ENCODE measurements at places on chromosomes 6 and 20.

DNA sequence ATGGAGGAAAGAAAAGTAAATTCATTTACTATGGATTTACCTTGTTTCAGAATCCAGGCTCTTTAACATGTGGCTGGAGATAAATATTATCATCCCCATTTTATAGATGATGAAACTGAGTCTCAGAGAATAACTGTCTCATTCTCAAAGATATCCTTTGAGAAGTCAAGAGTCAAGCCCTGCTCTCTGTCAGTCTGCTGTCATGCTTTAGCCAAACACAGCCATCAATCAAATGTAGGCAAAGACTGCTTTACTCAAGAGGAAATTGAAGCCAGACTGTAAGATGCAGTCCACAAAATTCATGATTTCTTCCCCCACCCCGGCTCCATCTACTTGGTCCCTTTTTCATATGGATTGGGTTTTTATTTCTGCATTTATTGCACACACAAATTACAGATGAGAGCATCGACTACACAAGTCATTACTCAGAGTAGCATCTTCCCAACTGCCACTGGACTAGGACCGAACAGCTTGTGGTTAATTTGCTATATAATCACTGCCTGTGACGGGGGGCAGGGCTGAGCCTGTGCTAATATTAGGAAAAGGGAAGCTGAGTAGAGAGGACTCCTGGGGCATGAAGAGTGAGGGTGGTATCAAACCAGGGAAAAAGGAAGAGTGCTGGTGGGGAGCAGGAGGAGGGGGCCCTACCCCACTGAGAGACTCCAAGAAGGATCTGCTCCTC lies 102.7 kb upstream of the TOP1 start:
- DNase-seq = no peak

DNA sequence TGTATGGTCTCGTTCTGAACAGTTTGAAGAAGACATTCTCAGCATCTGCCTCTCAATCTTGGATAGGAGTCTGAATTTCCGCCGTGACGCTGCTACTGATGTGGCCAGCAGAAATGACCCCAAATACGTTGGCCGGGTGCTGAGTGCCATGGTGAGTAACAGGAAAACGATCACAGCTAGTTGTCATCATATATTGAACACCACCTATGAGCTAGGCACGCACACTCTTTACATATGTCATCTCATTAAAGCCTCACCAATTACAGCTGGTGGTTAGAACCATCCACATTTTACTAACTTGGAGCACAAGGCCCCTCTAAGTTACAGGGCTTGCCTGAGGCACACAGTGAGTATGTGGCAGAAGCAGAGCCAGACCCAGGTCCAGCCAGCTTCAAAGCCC lies 17.1 kb downstream of the TGM3 start:
- no peak for DNase-seq

- no peak for DNase-seq
Observed at GRCh38 chr6:14361297-14361696, 243.7 kb downstream of the CD83 start.

DNA sequence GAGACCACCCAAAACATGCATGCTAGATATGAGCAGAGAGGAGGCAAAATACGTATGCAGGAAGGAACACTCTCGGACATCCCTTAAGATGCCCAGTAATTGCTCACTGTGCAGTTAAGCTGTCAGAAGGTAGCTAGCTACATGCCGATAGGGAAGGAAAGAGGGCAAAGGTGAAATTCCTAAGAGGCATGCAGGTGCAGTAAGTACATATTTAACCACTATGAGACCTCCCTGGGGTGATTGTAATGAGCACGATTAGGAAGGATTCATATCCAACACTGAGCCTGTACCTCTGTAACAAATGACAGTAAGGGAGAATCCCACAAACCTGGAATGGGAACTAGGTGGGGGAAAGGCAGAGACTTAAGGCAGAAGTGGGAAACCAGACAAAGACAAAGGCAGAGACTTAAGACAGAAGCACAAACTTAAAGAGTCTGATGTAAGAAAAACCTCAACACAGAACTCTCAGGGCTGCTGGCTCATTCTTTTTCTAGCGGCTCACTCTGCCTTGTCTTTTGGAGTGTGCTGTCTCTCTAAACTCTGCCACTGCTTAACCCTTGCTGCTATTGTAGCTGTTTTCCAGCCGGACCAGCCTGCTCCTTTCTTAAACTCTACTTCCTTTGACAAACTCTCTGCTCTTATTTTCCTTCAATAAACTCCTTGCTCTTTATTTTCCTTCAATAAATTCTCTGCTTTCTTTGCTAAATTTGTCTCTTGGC lies 148.1 kb downstream of the UBE3D start:
- DNase-seq = no peak

DNA sequence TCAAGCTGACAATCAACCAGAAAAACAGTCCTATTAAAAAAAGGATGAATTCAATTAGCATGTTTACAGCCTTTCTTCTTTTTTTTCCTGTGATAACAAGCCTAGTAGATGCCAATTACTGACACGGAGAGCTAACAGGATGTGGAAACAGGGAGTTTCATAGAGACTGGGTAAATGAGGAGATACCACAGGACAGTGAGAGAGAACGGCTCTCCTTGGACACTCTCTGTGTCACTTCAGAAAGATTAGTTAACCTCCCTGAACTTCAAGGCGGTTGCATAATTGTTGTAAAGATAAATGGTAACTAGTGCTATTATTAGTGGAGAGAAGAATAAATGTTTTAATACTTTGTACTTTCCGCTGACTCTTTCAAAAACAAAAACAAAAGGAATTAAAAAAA lies 14.8 kb downstream of the SLC17A5 start:
- no peak for DNase-seq
